ENCODE measurements at places on chromosomes 1 and 21. TPM values are rescaled to one million over a fixed set of nuclear protein-coding genes. Genes with fewer than 3 reads are reported as not detected.

DNA sequence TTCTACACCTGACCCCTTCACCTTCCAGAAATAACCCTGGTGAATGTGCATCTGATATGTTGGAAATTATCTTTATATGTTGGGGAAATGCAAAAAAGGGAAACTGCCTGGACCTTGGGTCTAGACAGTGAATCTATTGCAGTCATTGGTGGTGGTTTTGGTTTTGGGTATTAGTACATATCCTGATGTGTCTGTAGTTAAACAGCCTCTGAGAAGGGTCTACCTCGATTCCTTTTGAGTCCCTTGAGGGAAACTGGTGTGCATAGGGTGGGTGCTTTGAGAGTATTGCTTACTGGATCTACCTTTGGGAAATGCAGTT is 127.3 kb upstream of the KIAA0040 start:
- no peak for DNase-seq

- no peak for DNase-seq
These were observed 57.8 kb upstream of the CD1D start for GRCh38 chr1:158122833-158123388.

GRCh38 chr1:110545492-110545891 is 26.5 kb upstream of the KCNA10 start:
- no peak for DNase-seq

The HLX gene
- 7.5 TPM for total RNA-seq

DNA sequence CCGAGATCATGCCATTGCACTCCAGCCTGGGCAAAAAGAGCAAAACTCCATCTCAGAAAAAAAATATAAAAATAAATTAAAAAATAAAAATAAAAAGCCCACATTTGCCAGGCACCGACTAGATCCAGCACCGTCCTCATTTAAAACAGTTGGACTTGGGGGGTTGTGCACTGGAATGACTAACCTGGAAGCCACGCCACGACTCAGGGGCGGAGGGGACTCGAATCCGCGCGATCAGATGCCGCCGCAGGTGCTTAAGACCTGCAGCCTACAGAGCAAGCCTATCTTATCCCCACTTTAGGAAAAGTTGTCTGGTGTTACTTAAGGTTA is 38.5 kb downstream of the ZBTB8OS start:
- no peak for DNase-seq

DNA sequence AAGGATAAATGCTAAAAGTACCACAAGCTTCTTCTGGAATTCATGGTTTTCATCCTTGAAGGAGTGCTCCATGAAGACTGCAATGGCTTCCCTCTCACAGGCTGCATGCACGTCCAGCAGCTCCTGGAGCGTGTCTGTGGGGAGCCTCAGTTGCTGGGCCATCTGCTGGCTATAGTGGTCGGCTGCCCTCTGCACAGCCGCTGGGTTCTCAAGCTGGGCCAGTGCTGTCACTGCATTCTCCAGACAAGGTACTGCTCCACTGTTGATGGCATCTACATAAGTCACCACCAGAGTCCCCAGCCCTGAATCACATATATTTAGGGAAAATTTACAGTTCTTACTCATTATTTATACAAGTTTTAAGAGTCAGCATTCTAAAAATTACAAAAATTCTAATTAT is 8.7 kb downstream of the GBP4 start:
- no peak for DNase-seq

DNA sequence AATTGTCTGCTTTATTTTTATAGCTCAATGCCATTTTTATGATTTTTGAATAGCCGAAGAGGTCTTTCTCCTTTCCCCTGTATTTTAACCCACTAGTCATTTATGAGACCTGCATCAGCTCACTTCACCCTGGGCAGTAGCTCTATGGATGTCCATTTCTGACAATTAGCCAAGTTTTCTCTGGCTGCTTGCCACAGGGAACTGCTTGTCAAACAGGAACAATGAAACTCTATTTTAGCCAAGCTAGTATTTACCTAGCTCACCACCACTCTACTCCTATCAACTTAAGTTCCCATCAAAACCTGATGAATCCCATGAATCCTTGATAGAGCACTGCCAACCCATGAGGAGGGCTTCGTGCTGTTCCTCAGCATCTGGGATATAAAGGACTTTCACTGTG is 406.7 kb downstream of the RWDD3 start:
- DNase-seq = no peak

The C4BPA gene
- 0.21 TPM for total RNA-seq

DNA sequence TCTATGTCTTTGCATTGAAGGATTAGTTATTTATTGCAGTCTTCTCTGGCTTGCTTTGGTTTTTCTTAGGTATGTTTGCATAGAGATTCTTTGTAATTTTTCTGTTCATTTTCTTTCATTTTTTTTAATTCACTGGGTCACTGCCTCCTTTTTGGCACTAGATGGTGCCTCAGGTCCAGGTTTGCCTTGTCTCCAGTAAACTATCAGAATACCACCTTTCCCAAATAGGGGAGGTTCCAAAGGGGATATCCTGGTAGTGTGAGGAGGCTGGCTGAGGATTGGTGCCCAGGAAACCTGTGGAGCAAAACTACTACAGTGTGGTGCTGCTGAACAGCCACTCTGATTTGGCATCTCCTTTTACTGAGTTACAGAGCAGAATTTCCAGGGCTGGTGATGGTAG is 257.1 kb downstream of the KCTD3 start:
- DNase-seq = no peak

GRCh38 chr1:175152006-175152652 is 40.4 kb downstream of the KIAA0040 start:
- DNase-seq = peak; percentile 61

The S100A16 gene
- total RNA-seq = 81.8 TPM

GRCh38 chr1:93488207-93488606 is 40.3 kb downstream of the FNBP1L start:
- DNase-seq = no peak

The RORC gene
- total RNA-seq = 14.5 TPM

The TRIM33 gene
- 78.5 TPM for total RNA-seq

- DNase-seq = no peak
These were observed 36.2 kb upstream of the C1QA start for GRCh38 chr1:22600071-22600816.

GRCh38 chr1:4317207-4317606 is 337.2 kb upstream of the AJAP1 start:
- DNase-seq = no peak

- no peak for DNase-seq
These were observed 1.7 kb upstream of the KRTAP7-1 start for GRCh38 chr21:30831194-30831765.

DNA sequence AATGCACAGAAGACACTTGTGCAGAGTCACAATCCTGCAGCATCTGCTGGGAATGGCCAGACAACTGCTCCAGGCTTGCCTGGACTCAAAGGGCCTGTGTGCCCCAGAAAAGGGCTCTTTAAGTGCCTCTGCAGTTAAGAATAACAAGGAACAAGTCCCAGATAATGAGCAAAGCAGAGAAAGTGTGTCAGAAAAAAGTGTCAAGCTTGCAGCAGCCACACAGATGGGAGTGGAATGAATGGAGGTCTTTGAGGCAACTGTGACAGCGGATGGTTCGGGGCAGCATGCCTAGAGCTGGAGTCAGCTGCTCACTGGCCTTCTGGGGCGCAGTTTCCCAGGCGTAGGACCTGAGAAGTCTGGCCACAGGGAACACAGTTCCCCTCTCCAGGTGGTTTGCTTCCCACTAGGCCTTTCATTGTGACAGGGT is 5.1 kb downstream of the PARP1 start:
- no peak for DNase-seq

DNA sequence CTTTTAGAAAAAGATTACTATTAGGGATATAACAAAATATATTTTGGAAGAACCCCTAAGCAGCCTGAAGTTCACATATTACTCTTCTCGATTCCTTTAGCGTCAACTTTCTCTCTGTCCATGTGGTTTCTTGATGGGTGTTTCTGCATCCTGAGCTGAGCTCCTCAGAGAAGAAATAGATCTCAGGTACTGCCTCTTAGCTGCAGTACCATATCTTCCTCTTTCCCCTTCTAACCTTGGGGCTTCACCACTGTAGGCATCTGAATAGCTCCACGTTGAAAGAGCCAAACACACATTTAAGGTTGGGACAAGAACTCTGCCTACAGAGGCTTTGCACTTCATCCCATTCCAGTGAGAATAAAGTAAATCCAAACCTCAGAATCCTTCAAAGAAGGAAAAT is 59.2 kb downstream of the SAMSN1 start:
- no peak for DNase-seq

- no peak for DNase-seq
These were observed 552.1 kb downstream of the LMO4 start for GRCh38 chr1:87880764-87881163.

- no peak for DNase-seq
These were observed 44.1 kb upstream of the TSPAN2 start for GRCh38 chr1:115133440-115133839.

- DNase-seq = no peak
These were observed 18.6 kb upstream of the FMN2 start for GRCh38 chr1:240073097-240073496.

GRCh38 chr1:151479462-151479861 is 20.2 kb upstream of the POGZ start:
- no peak for DNase-seq

The TDRD5 gene
- total RNA-seq = 1.0 TPM

DNA sequence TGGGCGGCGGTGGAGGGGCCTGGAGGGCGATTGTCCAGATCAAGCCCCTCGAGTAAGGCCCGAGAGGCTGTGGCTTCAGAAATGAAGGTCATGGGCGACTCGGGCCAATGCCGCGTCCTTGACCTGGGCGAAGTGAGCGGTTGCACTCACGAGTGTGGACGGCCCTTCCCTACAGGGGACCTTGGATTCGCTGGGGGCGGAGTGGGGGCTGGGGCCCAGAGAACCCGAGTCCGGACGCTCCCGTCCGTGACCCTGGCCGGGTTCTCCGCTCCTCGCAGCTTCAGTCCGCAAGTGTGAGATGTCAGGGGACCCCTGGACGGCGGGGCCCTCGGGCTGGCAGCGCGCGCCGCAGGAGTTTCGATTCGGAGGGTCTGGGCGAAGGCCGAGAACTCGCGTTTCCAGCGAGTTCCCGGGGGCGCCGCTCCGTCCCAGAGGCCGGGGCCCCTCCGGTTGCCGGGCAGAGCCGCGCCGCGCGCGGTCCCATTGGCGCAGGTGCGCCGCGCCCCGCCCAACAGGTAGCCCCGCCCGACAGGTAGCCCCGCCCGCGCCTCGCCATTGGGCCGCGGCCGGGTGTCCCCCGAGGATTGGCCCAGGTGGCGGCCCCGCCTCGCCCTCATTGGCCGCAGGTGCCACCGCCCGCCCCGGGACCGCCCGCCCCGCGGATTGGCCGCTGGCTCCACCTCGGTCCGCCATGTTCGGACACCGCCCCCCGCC is at the start of gene PRKCZ:
PRKCZ (plus strand) TSS at position 694 of the 714 bp plus-strand sequence. CDS start 220 bp downstream, outside the sequence.
- DNase-seq = peak; percentile 91

- DNase-seq = no peak
These were observed 17.2 kb upstream of the SUMO3 start for GRCh38 chr21:44834951-44835646.

The HMCN1 gene
- total RNA-seq = 4.7 TPM

- DNase-seq = no peak
These were observed 20.0 kb upstream of the TACSTD2 start for GRCh38 chr1:58597076-58597475.

DNA sequence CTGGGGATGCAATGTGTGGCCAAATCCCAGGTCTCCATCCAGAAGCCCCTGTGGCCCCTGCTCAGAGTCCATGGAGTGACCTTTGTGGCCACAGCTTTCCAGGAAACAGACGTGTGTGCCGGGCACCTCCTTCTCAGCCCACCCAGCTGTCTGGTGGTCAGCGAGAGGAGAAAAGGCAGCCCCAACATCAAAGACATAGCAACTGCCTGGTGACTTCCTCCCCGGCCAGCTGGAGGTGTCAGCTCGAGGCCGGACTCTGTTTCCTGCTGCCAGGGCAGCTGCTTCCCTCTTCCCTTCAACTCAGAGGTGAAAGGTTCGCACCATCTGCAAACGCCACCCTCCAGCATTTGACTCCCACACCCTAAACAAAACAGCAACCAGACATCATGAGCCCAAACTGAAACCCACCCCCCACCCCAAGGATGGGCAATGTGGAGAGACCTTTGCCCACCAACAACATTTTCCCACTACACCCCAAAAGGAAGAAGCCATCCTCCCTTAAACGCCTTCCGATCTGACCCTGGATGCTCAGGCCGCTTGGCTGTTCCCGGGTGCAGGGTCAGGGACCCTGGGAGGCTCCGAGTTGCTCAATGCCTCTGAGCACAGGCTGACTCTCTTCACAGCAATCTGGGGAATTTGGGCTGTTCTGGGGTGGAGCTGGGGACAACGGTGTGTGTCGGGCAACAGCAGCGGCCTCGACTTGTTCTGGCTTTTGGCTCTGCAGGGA is 162.3 kb downstream of the PSMG1 start:
- DNase-seq = peak; percentile 76

All from ureter (tissue), 1 donor.